ENCODE measurements at places on chromosomes 16 and 17.

GRCh38 chr17:33366960-33367359, 73.9 kb upstream of the ASIC2 start:
- no peak for DNase-seq

GRCh38 chr16:87697792-87698191, 68.0 kb downstream of the KLHDC4 start:
- DNase-seq, result no peak

- DNase-seq, result peak; percentile 82
Observed at GRCh38 chr17:74923538-74924249, 379 bp upstream of the OTOP2 start.

GRCh38 chr17:55444471-55445441, 23.1 kb upstream of the MMD start:
- no peak for DNase-seq

GRCh38 chr16:71929048-71929447, 33.7 kb downstream of the IST1 start:
- DNase-seq, result no peak

GRCh38 chr16:72132726-72133125, 39.1 kb downstream of the DHX38 start:
- DNase-seq, result no peak

- DNase-seq, result no peak
Observed at GRCh38 chr17:55897301-55897700, 146.4 kb downstream of the PCTP start.

DNA sequence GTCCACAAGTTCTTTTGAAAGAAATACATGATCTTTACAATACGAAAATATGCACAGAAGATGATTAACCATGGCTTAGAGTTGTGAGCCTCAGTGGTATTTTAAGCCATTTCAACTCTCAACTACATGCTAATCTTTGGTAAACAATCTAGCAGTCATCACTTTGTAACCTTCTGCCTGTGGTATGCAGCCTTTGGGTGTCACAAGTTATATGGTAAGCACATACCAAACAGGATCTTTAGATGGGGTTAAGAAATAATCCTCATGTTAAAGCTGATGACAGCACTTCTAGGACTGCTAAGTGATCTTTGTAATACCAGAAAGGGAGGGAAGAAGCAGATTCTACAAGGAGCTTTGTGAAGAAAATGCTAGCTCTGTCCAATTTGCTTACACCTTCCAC, 74.3 kb downstream of the CA4 start:
- no peak for DNase-seq

GRCh38 chr17:39929646-39930407, 2.3 kb downstream of the LRRC3C start:
- DNase-seq, result no peak

DNA sequence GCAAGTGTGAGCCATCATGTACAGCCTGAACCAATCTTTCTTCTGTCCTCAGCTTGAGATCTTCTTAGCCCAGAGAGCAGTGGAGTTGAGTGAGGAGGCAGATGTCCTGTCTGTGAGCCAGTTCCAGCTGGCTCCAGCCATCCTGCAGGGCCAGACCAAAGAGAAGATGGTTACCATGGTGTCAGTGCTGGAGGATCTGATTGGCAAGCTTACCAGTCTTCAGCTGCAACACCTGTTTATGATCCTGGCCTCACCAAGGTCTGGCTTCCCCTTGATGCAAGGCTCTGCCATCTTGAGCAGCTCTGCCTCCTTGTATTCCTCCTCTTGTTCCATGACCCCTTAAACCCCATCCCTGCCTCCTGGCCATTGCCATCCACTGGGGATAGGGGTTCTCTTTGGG, 9.6 kb downstream of the CDK5RAP3 start:
- no peak for DNase-seq

DNA sequence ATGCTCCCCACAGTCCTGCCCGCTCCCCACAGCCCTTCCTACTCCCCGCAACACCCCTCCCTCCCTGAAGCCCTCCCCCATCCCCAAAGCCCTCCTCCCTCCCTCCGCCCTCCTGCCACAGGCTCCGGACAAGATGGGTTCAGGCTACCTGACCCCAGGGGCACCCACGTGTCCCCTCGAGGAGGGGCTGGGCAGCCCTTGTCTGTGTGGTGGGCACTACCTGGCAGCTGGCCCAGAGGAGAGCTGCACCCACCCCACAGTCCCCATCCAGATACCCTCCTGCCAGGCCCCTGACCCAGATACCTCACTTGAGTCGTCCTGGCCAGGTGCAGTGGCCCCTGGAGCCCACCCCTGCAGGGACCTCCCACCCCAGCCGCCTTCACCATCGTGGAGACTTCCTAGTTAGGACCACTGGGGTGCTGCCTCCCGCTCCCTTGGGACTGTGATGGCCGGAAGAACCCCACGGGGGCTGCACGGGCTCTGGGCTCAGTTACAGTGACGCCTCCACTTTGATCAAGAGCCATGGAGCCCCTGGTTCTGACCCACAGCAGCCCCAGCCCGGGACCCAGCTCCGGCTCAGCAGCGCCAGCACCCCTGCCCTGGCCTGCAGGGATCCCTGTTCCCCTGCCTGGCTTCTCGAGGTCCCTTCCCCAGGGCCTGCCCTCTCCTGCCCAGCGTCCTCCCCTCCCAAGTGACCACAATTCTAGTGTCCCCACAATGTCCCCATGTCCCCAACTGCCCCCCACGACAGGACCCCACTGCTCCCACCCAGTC, 806 bp downstream of the PERCC1 start:
- DNase-seq, result no peak

- DNase-seq, result no peak
Observed at GRCh38 chr17:17946093-17946492, 26.1 kb downstream of the TOM1L2 start.

GRCh38 chr16:72500545-72500944, 328.6 kb upstream of the PMFBP1 start:
- DNase-seq, result no peak

DNA sequence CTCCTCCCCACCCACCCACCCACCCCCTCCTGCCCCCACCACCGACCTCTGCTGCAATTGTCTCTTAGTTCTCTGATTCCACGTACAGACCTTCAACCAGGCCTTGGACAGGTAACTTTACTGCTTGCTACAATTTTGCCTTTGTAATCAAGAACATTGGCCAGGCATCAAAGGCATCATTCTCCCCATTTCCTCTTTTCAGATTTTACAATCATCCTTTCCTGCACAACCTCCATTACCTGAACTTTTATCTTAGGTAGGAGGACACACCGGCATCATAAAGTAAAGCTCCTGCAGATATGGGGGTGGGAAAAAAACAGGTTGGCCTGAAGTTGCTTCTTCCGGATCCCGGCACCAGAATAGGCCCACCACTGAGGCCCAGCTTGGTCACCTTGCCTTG, 25.7 kb upstream of the SUPT4H1 start:
- no peak for DNase-seq

DNA sequence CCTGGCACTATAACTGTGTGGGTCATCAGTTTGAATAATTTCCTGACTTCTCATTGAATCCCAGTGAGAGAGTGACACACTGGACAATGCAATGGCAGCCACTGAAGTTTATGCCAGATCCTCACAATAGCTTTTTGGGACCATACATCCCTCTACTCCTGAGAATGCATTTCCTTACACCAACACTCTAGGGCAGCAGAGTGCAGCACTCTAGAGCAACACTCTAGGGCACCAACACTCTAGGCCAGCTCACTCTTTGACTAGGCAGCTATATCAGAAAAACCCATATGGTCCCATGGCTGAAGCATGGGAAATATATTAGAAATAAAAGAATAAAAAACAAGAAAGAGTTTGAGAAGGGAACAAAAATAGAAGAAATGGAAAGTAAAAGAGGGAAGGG, 309.2 kb downstream of the MAP2K6 start:
- DNase-seq, result no peak

DNA sequence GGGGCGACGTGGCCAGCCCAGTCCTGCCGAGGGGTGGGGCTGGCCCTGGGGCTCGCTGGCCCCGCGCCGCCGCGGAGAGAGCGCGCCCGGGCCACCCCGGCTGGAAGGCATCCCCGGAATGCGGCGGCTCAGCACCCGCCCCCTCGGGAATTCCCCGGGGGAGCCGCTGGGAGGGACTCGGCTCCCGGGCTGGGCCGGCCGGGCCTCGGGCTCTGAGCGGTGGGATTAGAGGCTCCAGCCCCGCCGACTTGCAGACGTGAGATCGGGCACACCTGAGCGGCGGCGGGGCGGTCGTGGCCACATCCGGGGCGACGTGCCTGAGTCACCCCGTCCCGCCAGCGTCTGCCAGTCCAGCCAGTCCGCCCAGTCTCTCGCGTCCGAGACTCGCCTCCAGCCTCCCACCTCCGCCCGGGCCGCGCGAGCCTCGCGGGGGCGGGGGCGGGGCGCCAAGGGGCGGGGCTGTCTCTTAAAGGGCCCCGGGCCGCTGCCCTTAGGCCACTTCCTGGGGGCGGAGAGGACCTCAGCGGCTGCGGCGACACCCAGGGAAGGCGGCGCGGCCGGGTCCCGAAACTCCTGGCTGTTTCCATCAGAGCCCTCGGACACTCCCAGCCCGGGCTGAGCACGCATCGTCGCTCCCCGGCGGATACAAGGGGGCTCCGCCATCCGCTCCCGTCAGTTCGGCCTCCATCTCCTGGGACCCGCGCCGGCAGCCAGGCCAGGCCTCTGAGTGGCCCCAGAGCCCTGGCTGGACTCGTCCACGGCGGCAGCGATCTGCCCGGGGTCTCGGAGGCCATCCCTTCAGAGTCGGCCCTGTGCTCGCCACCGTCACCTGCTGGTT, at the start of gene KCTD11:
KCTD11 (plus strand) TSS at position 498 of the 838 bp plus-strand sequence.
- DNase-seq, result peak; percentile 88

DNA sequence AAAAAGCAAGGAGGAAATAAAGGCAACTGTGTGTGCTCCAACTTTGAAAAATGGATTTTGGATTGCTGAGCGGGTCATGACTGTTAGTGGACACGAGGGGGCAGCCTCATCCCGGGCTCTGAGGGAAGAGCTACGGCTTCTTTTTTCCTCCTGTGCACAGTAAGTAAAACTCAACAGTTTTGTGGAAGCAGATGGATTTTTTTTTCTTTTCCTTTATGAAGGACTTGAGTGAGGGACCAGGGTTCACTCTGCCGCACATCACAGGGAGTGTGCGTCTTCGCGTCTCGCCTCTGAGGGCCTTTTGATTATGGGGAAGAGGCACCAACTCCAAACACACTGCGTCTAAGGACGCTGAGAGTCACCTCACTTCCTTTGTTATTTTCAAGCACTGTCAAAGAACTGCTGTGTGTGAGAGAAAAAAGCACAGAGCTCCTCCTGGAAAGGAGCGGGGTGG, 80.3 kb upstream of the GOT2 start:
- DNase-seq, result peak; percentile 33

GRCh38 chr16:81158964-81159363, 62.8 kb upstream of the GCSH start:
- no peak for DNase-seq

DNA sequence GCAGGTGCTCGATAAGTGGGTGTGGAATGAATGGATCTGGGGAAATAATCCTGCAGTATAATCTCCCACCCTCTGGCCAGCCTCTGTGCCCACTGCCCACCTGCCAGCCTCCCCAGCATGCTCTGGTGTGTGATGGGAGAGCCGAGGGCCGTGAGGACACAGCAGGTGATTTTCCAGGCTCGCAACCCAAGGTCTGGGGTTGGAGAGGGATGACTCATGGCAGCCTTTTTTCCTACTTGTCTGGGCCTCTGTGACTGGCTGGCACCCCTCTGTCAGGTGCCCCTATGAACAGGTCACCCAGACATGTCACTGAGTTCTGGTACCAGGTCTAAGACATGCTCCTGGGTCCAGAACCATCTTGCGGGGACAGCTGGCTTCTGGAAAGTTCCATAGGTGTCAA, 385.7 kb upstream of the TNRC6C start:
- DNase-seq, result no peak

- no peak for DNase-seq
Observed at GRCh38 chr16:68972013-68972412, 128.7 kb downstream of the TANGO6 start.

DNA sequence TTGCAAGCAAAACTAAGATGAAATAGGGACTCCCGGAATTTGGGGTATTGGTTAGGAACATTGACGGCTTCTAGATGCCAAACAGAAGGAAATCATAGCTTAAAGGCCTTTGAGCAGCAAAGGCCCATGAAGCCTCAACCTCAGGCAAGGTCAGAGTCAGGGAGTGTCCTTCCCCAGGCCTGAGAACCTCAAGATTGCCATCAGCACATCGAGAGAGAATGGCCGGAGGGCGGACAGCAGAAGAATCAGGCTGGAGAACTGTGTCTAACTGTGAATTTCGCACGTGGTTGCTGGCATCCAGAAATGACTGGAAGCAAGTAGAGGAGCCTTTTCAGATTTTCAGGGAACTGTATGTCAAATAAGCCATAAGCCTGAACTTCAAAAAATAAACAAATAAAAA, 24.8 kb upstream of the ANKRD40CL start:
- no peak for DNase-seq

DNA sequence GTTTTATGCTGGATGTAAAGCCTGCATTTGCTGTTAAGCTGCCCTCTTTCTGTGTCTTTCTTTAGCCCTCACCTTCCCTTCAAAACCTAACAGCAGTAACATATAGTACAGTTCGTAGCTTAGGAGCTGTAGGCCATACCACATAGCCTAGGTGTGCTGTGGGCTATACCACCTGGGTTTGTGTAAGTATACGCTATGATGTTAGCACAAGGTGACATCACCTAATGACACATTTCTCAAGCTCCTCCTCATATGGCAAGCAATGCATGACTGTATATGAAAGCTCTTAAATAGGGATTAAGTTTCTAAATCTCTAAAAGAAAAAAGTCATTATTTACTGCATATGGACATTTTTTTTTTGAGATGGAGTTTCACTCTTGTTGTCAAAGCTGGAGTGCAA, 57.8 kb upstream of the TMEM97 start:
- DNase-seq, result no peak

- no peak for DNase-seq
Observed at GRCh38 chr17:7740481-7741001, 23.0 kb downstream of the DNAH2 start.

DNA sequence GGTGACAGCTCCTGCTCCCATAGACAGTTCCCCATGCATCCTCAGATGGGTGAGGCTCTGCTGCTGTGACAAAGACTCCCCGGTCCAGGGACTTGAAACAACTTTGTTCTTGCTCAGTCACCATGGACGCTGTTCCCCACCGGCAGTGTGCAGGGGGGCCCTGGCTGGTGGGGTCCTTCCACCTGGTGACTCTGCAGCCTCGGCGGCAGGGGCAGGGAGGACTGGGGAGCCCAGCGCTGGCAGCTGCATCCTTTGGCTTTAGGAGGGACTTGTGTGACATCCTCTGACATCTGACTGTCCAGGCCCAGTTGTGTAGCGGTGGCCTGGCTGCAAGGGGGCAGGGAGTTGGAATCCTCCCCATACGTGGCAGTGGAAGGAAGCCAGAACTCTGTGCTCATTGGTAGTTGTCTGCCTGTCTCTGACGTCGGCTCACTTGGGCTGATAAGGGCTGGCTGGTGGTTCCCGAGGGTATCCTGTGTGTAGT, 107.3 kb downstream of the CMIP start:
- DNase-seq, result no peak

GRCh38 chr17:49890077-49890821, 42.4 kb upstream of the TAC4 start:
- no peak for DNase-seq

DNA sequence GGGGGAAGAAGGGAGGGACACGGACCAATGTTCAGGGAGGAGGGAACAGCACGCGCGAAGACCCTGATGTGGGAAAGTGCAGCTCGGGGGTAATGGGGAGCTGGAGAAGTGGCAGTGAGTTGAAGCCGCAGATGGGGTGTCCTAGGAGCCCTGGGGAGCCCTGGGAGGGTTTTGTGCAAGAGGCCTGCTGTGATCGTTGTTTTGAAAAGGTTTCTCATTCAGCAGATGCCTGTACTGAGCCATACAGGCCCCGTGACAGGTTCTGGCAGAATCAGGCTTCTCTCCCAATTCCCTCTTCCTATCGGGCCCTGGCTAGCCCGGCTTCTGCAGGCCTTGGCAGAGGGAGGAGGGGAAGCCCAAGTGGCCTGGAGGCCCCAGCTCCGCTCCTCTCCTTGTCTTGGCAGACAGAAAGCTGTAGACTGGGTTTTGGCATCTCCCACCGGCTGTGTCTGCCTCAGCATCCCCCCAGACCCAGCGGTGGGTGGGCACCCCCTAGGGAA, 38.4 kb upstream of the EMP2 start:
- no peak for DNase-seq
